HuH-7 (cell line): ENCODE measurements at places on chromosomes 1 and 21.

DNA sequence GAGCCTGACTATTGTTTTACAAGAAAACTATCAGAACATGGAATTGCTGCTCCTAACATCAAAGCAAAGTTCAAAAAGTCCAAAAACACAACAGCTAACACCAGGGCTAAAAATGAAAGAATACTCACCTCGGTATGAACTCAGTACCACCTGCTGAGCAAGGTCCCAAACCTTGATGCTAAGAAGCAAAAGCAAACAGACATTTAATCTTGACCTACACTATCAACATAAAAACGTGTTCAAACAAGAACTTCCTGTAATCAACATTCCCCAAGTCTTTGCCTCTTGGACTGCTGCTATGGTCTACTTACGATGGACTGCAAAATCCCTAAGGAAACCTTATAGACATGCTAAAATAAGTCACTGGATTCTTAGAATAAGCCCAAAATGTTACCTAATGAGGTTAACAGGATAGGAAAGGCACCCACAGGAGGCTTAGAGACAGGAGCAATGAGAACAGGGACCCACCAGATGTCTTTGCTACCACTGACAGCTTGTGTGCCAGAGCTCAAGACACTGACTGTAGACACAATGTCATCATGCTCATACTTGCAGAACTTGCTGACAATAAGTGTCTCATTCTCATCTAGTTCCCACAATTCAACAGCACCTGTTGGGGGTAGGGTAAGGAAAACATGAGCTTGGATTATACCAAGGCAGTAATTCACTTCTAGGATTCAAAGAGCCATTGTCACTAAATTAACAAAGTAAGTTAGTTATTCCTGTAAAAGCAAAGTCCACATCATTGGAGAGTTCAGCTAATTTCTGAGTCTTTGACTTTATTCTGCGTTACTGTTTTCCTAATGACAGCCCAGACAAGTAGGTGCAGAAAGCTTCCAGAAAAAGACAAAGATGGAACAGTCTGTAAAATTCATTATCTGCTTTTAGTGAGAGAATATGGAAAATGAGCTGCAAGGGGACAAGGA is 1.8 kb downstream of the WDR77 start:
- no peak for DNase-seq

- DNase-seq: no peak
Observed at GRCh38 chr1:36796106-36796590, 238.2 kb downstream of the GRIK3 start.

- DNase-seq: no peak
Observed at GRCh38 chr1:169576935-169577331, 9.3 kb downstream of the F5 start.

DNA sequence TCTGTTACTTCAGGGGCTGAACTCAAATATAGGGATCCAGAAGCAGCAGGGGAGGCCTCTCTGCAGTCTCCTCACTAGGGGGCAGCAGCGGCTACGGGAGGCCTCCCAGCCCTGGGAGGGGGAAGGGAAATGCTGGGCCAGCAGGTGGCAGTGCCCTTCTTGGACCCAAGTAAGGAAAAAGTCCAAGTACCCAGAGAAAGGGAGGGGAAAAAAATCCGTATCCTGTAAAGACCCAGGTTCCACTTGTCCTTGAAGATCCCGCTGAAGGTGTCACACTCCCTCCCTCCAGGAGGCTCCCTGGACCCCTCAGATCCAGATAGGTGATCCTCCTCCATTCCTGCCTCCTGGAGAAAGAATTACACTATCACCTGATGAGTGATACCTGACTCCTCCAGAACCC is 14.1 kb upstream of the NUAK2 start:
- peak; percentile 84 for DNase-seq

DNA sequence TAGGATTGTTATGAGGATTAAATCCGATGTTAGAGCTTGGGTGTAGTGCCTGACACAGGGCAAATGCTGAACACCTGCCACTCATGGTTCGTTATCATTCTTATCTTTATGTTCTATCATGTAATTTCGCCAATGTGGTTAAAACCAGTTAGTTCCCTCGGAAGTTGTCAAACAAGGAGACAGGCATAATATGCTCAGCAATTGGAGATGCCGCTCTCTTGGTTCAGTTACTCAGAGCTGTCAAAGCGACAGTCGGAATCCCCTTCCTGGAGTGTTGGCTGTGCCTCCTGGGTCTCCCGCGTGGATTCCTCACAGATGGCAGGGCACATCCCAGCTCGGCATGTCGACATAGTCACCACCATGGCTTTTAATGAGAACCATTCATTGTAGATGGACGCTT is 192.2 kb downstream of the ROR1 start:
- no peak for DNase-seq
